ENCODE measurements at places on chromosomes 3 and 15. TPM values are rescaled to one million over a fixed set of nuclear protein-coding genes. Genes with fewer than 3 reads are reported as not detected.

DNA sequence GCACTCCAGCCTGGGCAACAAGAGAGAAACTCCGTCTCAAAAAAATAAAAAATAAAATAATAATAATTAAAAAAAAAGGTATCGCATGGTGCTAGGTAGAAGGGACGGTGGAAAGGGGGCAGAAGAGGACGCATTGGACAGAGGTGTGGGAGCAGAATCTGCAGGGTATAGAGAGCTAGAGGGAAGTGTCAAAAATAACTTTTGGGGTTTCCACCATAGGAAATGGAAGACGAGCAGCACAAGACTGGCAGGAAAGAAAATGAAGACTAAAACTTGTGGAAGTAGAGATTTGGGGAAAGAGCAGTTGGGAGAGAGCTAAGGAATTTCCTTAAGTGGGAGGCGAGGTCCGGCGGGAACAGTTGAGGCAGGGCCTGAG lies 585 bp upstream of the MKRN2 start:
- no peak for DNase-seq

- no peak for DNase-seq
Measured at GRCh38 chr3:57098418-57099310, 38.2 kb downstream of the SPATA12 start.

- DNase-seq, result peak; percentile 84
Measured at GRCh38 chr3:55486101-55486856, 827 bp downstream of the WNT5A start.

GRCh38 chr3:117619805-117620204 lies 910.2 kb downstream of the TUSC7 start:
- DNase-seq, result no peak

- no peak for DNase-seq
Measured at GRCh38 chr15:34239151-34239808, 14.5 kb downstream of the EMC4 start.

- no peak for DNase-seq
Measured at GRCh38 chr3:167450195-167450594, 23.6 kb downstream of the SERPINI2 start.

- peak; percentile 61 for DNase-seq
Measured at GRCh38 chr3:46901061-46901460, 23.5 kb downstream of the PTH1R start.

DNA sequence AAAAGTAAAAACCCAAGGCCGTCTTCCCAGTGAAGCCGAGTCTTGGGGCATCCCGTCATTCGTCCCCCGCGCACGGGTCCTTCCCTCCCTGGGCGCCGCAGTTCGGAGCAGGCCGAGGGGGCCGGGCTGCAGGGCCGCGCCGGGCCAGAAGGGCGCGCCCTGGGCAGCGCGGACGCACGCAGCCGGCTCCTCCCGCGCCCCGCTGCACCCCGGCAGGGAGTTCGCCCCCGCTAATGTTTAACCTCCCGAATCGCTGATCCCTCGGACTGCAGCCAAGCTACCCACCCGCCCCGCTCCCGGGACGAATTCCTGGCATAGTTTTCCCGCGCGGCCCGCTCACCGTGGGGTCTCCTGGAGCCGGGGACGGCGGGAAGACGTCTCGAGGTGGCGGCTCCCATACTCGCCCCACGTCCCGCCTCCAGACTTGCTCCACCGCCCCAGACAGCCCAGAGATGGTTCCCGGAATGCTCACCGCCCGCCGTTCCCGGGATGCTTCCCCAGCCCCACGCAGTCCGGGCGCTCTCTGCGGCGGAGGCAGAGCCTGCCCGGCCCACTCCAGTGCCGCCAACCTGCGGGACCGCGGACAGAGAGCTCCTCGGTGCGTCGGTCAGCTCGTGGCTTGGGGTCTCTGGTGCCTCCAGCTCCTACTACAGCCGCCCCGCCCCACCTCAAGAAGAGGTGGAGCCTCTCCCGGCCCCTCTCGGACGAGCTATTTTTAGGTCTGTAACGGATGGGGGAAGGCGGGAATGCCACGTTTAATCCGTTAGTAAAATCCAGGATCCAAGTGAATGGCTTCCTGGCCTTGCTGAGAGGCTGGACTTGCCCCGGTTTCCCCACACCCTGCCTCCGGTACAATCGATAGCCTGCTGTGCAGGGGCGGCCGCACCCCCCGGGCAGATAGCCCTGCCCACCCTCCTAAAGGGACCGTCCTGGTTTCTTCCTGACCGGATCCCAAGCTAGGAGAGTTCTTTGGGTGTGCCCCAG lies at the start of gene DZIP1L:
Gene DZIP1L, minus strand, starts transcription at position 621 of the 984 bp plus-strand sequence. CDS start 11,637 bp downstream, outside the sequence.
- peak; percentile 89 for DNase-seq

- no peak for DNase-seq
Measured at GRCh38 chr15:75622505-75622904, 3.0 kb downstream of the SNUPN start.

DNA sequence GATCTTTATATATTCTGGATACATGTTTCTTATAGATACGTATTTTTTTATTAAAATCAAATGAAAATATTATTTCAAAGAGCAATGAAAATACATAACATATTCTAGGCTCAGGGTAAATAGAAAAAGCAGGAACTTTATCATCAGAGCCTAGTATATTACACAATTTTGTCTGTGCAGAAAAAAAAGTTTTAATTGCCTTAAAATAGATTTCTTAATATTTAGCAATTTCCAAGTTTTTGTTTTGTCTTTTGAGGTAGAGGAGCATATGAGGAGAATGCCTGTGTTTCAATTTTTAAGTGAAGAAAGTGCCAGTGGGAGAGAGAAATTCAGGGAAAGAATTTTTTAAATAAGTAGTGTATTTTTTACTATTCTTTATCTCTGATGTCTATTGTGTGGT lies 10.5 kb downstream of the CAPN7 start:
- no peak for DNase-seq

DNA sequence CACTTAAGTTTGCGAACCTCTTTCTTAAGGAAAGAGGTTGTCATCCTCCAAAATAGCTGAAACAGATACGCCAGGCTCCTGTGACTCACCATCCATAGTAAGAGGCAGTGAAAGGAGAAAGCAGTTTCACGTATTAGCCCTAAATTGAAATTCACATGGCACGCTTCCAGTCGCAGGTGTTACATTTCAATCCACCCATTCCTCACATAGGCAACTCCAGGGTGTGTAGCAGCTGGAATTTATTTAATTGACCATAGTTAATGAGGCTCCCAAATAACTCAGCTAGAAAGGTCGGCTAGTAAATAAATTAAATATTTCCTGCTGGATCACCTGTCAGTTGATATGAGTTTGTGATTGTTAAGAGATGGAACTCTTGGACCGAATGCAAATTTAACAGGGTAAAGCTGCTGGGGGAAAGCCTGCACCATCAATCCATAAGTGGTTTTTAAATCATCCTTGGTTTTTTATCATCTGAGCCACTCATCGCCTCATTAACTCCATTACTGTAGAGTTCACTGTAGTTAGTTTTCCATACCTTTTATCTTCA lies 19.6 kb downstream of the NSUN3 start:
- DNase-seq, result no peak

GRCh38 chr15:89496155-89497098 lies at the start of gene RHCG:
RHCG (minus strand) TSS chr15:89496583; CDS start chr15:89496544, 39 bp downstream.
- peak; percentile 77 for DNase-seq

DNA sequence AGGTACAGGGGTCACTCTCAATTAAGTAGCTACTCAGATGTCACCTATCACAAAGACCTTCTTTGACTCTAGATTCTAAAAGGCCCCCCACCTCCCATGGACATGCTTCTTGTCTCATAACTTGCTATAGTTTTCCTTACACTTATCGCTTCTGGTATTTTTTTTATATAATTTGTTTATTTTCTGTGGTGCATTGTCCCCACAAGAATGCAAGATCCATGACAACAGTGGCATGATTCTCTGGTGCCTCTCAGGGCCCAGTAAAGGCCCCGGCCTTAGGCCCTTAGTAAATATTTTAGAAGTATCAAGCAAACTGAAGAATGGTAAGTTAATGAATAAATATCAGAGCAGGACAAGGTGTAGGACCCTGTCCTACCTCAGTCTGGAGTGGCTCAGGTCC lies 248.6 kb downstream of the CBLB start:
- DNase-seq, result no peak

GRCh38 chr15:37044915-37045648 lies 55.3 kb downstream of the MEIS2 start:
- no peak for DNase-seq

- DNase-seq, result no peak
Measured at GRCh38 chr3:66644549-66644948, 143.7 kb upstream of the LRIG1 start.

GRCh38 chr3:144312702-144313101 lies 341.1 kb downstream of the DIPK2A start:
- no peak for DNase-seq

DNA sequence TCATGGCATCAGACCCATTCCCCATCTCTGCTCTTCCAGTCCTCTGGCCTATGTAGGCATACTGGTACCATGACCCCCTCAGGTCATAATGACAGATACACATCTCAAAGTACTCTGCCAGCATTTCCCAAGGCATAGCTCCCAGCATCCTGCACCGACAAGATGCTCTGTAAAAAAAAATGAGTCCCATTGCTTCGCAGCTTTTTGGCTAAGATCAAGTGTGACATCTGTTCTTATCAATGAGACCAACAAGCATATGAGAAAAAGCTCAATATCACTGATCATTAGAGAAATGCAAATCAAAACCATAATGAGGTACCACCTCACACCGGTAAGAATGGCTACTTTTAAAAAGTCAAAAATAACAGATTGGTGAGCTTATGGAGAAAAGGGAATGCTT lies 463.9 kb upstream of the PROK2 start:
- DNase-seq, result no peak

GRCh38 chr3:100537646-100538338 lies 45.4 kb downstream of the TMEM45A start:
- no peak for DNase-seq

GRCh38 chr3:119683421-119683820 lies 6.2 kb upstream of the COX17 start:
- no peak for DNase-seq

DNA sequence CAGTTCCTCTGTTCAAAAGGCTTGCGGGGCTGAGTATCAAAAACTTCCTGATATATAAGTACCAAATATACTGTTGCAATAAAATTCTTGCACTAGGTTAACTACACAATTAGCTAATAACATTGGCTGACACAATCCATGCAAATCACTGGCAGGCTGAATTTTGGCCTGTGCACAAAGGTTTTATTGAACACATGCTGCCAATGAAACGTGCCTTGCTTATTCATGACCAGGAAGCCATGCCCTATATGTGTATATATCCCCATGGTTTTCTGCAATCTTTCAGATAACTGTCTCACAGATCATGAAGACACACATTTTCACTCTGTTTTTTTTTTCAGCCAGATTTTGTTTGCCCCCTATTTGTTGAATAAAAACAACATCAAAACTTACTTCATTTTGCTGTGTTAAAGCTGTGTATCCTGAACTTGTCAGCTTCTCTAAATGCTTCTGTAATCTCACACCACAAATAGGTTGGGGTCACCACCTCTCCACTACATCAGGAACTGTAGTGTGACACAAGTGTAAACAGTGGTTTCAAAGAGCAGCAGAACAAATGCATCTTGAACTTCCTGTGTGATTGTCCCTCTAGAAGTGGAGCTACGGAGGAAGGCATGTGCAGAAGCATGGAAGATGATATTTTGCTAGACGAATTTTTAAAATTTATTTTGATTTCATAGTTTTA lies 920.7 kb upstream of the NR2F2 start:
- no peak for DNase-seq

DNA sequence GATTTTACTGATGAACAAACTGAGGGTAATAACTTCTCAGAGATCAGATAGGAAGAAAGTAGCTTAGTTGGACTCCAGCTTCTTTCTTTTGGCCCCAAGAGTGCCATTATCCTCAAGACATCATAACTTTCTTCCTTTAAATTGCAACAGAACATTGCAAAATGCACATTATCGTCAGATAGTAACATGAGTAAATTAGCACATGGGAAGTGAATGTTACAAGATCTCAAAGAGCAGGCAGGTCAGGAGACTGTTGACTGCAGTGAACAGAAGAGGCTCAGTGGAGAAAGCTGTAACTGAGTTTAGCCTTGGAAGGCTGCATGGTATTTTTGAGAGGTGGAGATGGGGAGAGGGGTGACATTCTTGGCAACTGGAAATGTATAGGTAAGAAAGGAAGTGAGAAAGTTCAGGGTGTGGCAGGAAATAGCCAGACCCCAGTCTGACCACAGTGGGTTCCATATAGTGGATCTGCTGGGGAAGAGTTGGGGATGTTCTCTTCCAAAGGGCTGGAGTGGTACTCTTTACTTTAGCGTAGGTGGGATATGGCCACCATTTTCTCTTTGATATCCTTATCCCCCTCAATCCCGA lies 307.7 kb downstream of the RPLP1 start:
- no peak for DNase-seq

DNA sequence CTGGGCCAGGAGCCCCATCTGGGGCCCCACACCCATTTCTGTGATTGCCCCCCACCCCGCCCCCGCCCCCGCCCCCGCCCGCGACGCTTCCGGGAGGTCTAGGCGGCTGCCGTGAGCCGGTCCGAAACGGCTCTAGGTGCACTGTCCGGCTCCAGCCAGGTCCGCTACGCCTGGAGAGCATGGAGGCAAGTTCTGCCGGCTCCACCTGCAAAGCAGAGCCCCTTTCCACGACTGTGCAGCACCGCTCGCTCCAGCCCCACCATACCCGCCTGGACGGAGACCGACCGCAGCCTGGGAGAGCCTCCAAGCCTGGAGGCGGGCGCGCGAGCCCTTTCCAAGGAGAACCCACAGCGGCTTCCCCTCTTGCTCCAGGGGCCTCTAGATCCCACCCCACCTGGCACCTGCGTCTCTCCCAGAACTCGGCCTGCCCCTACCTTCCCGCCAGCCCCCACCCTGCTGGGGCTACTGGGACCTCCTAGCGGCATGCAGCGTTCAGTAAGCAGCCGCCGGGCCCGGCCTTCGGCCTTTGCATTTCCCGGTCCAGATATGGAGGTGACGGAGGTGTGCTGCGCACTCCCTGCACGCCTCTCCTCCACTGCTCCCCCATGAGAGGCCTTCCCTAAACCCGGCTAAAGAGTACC lies 66.2 kb downstream of the KLF13 start:
- DNase-seq, result no peak

- DNase-seq, result no peak
Measured at GRCh38 chr15:73244333-73244732, 124.4 kb downstream of the HCN4 start.

DNA sequence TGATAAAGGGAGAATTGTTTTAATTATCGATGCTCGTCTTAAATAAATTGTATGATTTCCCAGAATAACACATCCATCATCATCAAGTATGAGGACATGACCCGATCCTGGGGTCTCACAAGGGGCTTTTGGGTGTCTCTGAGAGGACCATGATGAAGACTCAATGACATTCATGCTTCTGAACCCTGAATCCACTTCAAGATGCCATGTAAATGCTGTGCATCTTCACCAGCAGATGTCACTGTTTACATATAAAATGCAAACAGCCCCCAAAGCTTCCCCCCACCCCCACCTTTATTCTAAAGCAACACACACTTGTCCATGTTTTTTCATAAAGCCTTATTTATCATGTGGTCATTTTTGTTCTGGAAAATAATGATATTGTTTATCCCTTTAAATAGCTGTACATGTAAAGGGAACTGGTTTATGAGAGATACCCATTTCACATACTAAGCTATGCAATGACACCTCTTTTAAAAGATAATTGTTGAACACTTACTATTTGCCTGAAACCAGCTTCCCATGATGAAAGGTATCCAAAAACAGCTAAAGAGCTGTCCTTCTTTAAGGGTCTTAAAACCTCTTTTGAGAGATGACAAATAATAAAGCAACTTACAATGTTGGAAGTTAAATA lies 69.7 kb upstream of the UBE3A start:
- no peak for DNase-seq

Gene FEZF2
- not detected for total RNA-seq

Gene FRMD5
- 0.37 TPM for total RNA-seq

Gene CYFIP1
- total RNA-seq, result 119 TPM

Gene CTDSPL
- total RNA-seq, result 41.3 TPM

Gene CYP1A1
- 0.48 TPM for total RNA-seq

Gene SAXO2
- total RNA-seq, result 2.1 TPM

Gene GORASP1
- 50.8 TPM for total RNA-seq

Measured in posterior vena cava (tissue), 2 donors.